ENCODE measurements at places on chromosomes 2 and 18.

- DNase-seq = no peak
Observed at GRCh38 chr2:188046437-188046836, 245.2 kb upstream of the GULP1 start.

- DNase-seq = peak; percentile 53
Observed at GRCh38 chr2:12931186-12931844, 214.6 kb downstream of the TRIB2 start.

DNA sequence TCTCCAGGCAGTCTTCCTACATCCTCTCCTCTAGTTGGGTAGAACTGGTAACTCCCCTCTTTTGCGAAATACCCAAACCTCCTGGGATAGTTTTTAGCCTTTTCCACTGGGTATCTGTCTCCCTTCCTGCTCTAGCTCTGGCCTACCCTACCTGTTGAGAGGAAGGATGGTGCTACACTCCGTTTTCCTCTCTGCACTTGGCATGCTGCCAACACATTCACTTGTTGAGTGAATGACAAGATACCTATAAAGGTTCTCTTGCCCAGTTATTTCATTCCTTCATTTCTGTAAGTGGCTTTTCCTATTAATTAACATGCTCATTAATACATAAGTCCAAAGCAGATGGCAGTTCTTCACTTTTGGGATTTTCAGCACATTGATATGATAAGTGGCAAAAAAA is 293.8 kb downstream of the CNTNAP5 start:
- DNase-seq = no peak

DNA sequence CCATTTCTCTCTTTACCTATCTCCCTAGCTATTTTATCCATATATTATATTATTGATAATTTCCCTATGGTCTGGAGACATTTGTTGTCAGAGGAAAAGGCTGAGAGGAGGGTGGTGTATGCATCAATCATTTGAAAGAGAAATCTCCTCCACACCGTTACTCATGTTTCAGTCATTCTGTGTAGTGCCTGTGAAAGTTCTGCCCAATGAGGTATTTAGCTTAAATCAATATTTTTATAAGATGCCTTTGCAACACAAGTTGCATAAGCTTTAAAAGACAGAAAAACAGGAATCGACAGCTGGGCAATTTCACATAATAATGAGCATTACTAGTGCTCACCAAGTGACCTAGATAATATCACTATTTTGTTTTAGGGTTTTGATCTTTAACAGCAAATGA is 363.7 kb upstream of the FSIP2 start:
- no peak for DNase-seq

DNA sequence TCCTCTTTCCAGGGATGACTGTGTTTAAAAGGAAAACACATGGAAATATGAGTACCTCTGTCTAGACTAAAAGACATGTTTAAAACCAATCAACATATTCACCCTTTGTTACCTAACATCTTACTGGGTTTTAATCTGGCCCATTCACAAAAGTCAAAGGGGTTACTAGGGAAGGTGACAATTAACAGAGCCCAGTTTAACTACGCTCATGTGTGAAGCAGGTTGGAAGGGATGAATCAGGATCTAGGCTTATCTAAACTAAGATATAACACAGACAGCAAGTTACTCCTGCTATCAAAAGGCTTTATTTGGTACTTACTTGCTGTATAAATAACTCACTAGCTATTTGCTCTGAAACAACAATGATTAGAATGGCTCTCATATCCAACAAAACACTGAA is 337.0 kb downstream of the NCKAP5 start:
- no peak for DNase-seq

GRCh38 chr18:77068321-77069312 is 64.0 kb downstream of the MBP start:
- no peak for DNase-seq

GRCh38 chr18:30582078-30582477 is 460.5 kb downstream of the DSC3 start:
- no peak for DNase-seq

DNA sequence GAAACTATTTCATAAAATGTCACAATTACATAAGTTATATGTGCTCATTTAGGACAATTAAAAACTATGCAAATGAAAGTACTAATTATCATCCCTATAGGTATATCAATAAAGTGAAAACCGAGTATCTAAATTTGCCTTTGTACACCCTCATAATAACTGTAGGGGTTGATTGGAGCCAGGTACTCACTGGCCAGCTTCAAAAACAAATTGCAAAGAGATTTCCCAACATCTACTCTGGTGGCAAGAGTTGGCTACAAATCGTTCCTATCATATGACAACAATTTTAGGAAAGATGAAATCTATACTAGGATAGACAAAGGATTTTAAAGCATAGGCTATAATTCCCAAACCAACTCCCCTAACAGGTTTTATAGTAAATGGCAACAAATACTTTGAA is 556.4 kb downstream of the LRRTM4 start:
- no peak for DNase-seq

GRCh38 chr18:49431165-49431962 is 29.1 kb downstream of the DYM start:
- no peak for DNase-seq

DNA sequence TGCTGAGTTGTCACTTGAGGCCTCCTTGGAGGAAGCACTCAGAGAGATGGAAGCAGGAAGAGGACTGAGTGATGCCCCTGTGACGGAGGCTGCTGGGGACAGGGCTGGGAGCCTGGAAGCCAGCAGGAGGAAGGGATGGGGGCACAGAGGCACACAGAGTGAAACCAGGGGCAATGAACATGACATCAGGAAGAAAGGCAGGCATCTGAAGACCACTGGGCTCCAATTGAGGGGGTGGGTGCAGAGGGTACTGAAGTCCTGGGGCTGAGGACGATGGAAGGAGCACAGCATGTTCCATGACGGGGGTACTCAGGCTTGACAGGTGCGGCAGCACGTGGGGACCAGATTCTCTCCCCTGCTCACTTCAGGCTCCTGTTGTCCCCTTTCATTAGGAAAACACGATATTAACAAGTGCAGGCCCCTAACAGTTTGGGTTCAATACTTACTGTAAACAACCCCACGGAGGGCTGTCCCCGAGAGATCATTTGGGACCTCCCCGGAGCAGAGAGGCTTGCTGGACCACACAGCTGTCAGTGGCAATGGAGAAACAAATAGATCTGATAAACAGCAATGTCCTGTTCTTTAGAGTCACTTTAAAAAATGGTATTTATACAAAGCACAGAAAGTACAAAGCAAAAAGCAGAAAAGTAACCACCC is 8.7 kb downstream of the INPP5D start:
- DNase-seq = no peak

GRCh38 chr18:48836806-48837615 is 113.8 kb downstream of the SMAD7 start:
- DNase-seq = no peak

GRCh38 chr2:71486881-71487640 is 33.7 kb downstream of the DYSF start:
- no peak for DNase-seq

DNA sequence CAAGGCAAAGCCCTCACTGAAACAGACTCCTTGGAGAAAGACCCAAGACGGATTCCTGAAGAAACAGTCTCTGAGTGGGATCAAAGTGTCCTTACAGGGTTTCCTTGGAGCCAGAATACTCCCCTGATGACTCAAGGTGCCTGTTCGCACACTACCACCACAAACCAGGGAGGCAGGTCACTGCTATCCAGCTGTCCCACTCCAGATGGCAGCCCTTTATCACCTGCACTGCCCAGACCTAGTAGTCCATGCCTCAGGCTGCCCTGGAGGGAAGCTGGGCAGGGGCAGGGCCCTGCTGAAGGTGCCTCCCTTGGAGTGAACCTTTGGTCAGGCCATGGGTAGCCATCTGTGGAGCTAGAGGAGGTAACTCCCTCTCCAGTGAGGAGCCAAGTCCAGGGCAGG is 34.1 kb downstream of the TRABD2A start:
- DNase-seq = no peak

DNA sequence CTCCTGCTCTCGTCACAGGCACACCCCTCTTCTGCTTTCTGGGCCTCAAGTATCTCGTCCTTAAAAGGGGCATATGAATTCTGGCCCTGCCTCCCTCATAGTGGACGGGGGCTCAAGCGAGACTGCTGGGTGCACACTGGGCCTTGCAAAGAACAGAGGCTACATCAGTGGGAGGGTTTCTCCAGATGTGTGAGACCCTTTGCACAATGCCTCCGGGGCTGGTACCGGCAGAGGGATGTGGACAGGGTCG is 25.0 kb downstream of the CRACDL start:
- no peak for DNase-seq

DNA sequence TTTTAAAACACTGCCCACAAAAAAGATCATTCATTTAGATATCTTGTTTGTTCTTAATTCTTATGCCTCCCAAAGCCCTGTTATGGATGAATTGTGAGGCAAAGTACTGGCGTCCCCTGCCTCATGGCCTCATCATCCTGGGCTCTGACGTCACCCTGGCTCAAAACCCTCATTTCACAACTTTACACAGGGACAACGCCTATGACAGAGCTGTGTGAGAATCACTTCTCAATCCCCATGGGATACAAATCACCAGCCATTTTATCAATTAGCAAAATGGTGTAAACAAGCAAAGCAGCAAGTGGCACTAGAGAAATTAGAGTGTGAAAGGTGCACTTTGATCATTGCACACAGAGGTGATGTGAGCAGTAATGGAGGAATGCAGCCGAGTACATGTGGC is 16.6 kb downstream of the FHOD3 start:
- DNase-seq = no peak

DNA sequence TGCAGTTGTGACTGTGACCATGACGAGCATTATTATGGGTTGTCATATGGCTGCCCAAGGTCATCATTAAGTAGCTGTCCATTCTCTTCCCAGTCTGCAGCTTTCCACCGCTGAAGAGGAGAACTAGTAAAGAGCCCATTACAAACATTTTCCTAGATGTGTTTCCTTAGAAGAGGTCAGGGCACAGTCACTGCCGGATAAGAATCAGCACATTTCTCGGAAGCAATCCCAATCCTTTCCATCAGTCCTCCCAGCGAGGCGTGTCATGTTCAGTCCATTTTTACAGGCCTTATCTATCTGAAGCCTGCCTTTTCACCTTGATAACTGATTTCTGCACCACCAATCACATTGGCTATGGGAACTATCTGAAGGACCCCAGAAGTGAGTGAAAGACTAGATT is 319.9 kb upstream of the SLC14A2 start:
- no peak for DNase-seq

DNA sequence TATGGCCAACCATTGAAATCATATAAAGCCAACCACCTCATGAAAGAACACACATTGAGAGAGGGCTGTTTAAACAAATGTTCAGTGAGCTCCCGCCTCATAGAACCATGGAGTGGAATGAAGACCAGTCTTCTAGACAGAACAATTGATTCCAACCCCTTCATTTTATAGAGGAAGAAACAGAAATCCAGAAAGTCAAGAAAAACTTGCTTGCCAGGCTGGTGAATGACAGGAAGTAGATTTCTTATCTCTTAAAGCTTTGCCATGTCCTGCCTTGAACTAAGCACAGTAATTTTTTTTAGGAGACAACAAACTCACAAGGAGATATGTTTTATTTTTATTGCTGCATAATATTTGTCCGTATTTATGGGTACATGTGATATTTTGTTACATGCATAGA is 16.5 kb upstream of the NRP2 start:
- DNase-seq = no peak

- peak; percentile 66 for DNase-seq
Observed at GRCh38 chr2:172972005-172972619, 103.5 kb upstream of the MAP3K20 start.

Measured in PC-9 (cell line).